ENCODE measurements at places on chromosomes 7 and 10. TPM values are rescaled to one million over a fixed set of nuclear protein-coding genes. Genes with fewer than 3 reads are reported as not detected.

Gene MSS51
- total RNA-seq, result 7.5 TPM

Gene THSD7A
- 1.5 TPM for total RNA-seq

Gene EPHB6
- 0.53 TPM for total RNA-seq

Gene GDF10
- 0.35 TPM for total RNA-seq
